ENCODE measurements at places on chromosomes 3 and 15.

DNA sequence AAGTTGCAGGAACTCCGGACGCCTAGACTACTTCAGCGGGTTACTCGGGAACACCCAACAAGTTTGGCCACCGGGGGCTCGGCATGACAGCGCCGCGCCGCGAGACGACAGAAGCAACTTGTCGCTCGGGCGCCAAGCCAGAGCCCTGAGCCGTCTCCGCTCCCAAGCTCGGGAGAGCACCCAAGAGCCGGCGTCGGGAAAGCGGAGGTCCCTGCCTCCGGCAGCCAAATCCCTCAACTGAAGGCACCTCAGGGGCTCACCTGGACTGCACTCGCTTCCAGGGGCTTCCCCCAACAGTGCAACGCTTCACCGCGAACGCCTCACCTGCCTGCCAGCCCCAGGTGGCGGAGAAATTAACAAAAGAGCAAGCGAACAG lies 640 bp downstream of the MB21D2 start:
- peak; percentile 24 for DNase-seq

DNA sequence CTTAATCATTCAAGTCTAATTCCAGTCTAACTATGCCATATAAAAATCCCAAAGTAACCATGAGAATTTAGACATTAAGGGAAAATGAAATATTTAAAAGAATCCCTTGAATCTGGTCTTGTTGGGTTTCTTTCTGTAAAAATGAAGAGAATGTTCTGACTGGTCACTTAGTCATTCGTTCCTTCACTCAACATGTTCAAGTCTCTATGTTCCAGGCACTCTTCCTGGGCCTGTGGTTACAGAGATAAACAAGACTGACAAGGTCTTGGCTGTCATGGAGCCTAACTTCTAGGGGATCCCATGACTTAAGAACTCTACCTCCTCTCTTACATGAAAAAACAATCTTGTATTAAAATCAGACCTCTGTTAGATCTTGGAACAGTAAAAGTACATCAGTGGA lies 638.6 kb upstream of the TBL1XR1 start:
- DNase-seq, result no peak

DNA sequence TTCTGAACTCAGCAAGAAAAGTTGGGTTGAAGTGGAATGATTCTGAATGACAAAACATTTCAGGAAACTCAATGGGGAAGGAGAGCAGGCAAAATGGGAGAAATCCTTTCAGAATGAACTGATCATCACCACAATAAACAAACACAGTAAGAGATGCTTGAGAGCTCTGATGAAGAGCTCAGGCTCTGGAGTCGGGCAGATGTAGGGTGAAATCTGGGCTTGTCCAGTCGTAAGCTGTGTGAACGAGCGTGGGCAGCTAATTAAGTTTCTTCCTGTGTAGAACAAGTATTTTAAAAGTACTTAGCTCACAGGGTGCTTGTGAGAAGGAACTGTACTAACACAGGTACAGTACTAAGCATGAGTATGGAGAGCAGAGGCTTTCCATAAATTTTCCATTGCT lies 406.2 kb downstream of the FOXP1 start:
- no peak for DNase-seq

- no peak for DNase-seq
These were observed 66.0 kb downstream of the CRTC3 start for GRCh38 chr15:90595763-90596155.

- DNase-seq, result no peak
These were observed 214.2 kb upstream of the PROK2 start for GRCh38 chr3:71998995-71999673.

DNA sequence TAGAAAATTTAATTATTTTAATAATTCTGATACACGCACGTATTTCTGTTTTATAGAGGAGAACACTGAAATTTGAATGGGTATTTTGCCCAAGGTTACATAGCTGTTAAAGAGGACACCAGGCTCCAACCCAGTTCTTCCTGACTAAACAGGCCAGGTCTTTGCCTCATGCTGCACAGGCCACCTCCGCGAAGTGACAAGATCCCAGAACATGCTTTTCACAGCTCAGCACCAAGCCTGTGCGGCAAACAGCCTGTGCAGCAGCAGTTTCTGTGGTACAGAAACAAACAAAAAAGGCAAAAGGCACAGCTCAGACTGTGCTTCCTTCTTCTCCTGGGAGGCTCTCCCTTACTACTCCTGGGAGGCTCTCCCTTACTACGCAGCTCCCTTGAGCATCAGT lies 6.5 kb downstream of the FOXL2 start:
- DNase-seq, result no peak

- no peak for DNase-seq
These were observed 256.7 kb downstream of the EDEM1 start for GRCh38 chr3:5444253-5444652.

DNA sequence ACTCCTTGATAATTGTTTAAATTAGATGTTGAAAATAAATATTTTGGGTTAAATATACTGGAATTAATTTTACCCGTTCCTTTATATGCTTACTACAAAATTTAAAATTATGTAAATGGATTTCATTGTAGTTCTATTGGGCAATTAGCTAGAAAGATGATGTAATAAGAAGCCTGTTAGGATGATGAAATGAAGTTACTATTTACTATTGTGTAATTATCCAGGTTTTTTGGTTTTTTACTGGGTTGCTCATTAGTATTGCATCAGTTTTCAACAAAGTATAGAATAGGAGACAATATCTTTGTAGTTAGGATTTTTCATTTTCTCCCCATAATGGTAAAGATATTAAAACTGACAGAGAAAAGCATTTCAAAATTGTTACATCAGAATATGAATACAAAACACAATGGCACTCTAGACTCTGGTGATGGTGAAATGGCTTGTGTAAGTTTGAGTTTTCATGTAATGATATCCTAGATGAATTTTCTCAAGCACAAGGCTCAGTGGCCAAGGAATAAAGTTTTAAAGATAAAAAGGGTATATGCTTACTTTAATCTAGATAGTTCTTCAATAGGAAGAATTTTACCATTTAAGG lies 222.0 kb downstream of the P3H2 start:
- DNase-seq, result no peak

GRCh38 chr3:69490971-69491370 lies 105.1 kb upstream of the FRMD4B start:
- DNase-seq, result no peak

DNA sequence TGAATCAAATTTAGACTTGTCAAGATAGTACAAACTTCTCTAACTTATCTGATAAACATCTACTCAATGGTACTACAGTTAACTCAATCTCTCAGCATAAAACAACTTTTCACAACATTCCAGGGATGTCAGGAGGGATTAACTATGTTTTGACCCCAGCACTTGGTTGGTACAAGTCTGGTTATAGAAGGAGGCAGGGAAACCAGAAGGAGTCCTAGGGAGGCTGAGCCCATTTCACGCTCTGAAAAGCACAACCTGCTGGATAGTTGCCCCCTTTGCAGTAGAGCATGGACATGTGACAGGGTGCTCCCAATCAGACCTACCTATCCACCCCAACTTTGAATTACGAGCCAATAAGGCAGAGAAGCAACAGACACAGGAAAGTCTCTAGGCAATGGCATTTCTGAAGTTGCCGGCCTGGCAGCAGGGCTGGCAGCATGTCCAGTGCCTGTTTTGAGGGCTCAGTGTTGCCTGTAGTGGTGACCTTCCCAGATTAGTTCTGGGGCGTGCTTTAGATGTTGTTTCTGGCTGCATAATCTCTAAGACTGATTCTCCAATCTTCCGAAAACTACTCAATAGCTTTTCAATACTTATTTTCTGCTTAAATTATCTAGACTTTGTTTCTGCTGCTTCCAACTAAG lies 8.2 kb downstream of the ANKUB1 start:
- no peak for DNase-seq

- DNase-seq, result no peak
These were observed 262.9 kb downstream of the CTNNB1 start for GRCh38 chr3:41462103-41462691.

GRCh38 chr15:65067645-65068402 lies at the start of gene RASL12:
TSS of gene RASL12 (minus strand) at chr15:65067991. CDS start at chr15:65067835, 156 bp downstream.
- no peak for DNase-seq

DNA sequence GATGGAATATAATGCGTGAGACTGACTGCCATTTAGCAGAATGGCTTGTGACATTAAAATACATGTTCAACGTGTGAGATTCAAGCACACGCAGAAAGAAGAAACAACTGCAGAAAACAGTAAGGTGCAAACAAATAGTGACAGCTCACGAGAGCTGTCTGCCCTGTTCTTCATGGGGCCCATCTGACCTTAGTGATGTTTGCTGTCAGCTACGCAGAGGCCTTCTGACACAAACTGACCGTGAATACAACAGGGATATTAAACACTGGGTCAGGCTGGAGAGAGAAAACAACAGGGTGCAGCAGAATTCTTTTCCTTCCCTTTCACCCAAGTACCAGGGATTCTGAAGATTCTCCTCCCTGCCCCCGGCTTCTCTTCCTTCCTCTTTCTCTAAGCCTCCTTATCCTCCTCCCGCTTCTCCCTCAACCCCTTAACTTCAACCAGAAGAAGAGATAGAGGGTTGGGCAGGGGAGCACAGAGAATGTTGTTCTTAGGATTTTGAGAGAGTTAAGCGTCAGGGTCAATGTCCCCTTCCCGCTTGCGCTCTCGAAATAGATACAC lies 2.1 kb downstream of the TNFAIP8L3 start:
- no peak for DNase-seq

GRCh38 chr3:152084441-152085158 lies 184.1 kb upstream of the MBNL1 start:
- no peak for DNase-seq

- DNase-seq, result no peak
These were observed 173.7 kb upstream of the CRBN start for GRCh38 chr3:3353153-3353552.

- no peak for DNase-seq
These were observed 96.8 kb downstream of the CHDH start for GRCh38 chr3:53749448-53749847.

DNA sequence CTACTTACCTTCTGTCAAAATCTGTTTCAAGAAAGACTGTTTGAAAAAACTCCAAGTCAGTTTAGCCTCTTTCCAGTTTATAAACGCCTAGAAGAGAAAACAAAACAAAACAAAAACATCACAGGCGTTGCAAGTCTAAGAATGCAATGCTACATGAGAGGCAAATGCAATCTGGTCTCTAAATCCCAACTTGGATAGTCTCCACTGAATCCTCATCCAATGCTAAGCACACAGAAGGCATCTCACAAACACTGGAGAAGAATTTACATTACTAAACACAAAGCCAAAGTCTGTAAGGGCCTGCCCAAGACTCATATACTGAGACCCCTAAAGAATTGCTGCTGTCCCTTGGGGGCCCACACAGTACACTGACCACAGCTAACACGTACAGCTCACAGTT lies 18.4 kb downstream of the RFT1 start:
- DNase-seq, result no peak

DNA sequence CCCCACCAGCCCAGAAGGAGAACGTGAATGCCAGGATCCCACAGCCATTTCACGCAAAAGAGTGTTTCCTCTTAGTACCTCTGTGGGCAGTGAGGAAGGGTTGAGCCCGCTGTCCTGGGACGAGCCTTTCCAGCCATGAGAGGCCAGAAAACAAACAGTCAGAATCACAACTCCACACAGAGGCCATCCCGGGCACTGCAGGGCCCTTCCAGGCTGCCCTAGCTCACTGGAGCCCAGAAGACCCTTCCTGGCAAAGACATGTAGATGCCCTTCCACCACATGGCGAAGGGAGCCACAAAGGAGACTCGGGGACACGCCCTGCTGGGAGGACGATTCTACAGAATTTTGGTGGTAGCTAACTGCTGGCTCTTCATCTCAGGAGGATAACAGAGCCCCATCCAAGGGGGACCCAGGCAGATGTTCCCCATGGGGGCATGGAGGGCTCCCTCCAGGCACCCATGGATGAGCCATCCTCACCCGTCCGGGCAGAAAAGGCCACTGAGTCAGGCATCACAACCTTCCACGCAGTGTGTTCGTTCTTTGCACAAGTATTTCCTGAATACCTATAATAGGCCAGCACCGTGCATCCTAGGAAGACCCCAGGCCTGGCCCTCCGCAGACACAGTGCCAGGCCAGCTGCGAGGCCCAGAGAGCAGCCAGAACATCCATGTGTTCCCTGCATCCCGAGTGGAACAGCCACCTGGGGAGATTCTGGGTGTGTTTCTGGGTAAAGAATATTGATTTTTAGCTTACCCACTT lies 47.2 kb downstream of the SLC12A8 start:
- peak; percentile 34 for DNase-seq

DNA sequence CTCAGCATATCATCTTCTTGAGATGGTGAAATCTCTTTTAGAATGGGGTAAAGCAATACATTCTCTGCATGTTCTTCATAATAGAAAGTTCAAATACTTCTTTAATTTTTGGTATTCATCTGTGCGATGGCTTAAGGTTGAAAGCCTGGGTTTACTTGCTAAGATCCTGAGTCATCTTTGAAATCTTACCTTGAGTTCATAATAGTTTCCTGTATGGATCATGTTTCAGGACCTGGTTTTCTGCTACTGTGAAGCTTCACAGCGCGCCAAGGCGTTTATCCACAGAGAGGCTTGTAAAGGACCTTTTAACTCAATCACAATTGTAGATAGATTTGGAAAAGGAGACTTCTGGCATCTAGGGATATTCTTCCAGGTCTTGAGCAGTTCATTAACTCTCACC lies 39.0 kb downstream of the MED12L start:
- no peak for DNase-seq

GRCh38 chr3:17805461-17805940 lies 63.1 kb upstream of the TBC1D5 start:
- DNase-seq, result no peak

GRCh38 chr3:30607032-30607833 lies 832 bp downstream of the TGFBR2 start:
- DNase-seq, result no peak

GRCh38 chr15:98876451-98877369 lies 130.9 kb downstream of the PGPEP1L start:
- no peak for DNase-seq

- DNase-seq, result no peak
These were observed 122.6 kb upstream of the EPHA3 start for GRCh38 chr3:88984832-88985231.

- DNase-seq, result no peak
These were observed at the start of gene OSTN for GRCh38 chr3:191198932-191199331. TSS of gene OSTN (plus strand) at chr3:191199241. CDS start at chr3:191212533, 13,292 bp downstream.

GRCh38 chr15:40115670-40116093 lies 7.0 kb upstream of the BMF start:
- DNase-seq, result peak; percentile 54

DNA sequence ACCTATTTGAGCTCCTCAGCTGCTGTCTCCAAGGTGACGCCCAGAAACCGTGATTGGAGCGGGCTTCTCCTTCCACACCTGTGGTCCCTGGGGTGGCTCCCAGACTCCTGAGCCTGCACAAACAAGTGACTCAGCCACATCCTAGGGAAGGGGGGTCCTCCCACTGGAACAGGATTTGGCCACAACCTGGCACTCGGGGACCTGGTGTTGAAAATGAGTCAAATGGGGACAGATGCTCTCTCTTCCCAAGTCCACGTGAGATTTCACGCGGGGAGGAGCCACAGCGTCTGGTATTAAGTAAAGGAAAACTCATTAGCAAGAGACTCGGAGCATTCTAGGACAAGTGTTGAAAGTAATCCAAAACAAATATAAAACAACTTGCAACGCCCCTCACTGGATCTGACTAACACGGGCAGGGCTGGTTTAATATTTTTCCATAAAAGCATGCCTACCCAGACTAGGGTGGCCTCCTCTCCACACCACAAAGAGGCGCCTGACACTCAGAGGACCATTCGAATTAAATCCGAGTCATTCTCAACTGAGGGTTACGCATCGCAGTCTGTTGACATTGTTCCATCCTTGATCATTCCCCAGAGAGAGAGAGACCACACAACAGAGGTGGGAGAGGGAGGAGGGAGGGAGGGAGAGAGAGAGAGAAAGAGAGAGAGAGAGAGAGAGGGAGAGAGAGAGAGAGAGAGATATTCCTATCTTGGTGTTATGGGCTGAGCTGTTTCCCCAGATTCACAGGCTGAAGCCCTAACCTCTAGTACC lies 74.4 kb downstream of the MGLL start:
- no peak for DNase-seq

- no peak for DNase-seq
These were observed 89.2 kb upstream of the COL8A1 start for GRCh38 chr3:99549220-99549619.

All from HepG2 (cell line).